ENCODE measurements at places on chromosomes 6 and 20.
A peak's percentile ranks its signal among the peaks of the same experiment; 100 is the strongest.

DNA sequence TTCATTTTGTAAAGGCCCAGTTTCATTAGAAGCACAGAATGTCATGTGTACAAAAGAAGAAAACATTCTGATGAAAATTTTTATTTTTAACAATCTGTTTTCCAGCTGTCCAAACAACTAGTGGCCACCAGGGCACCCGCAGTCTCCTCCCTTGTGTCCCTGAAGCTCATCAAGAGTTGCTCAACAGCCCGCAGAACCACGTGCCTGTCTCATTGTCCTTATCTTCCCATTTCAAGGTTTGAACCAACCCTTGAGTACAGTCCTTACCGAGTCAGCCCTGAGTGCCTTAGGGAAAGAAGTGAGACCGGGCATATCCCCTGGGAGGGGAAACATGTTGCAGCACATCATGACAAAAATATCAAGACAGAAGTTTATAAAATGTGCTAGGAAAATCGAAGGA is 15.9 kb upstream of the ZNF133 start:
- no peak for DNase-seq

DNA sequence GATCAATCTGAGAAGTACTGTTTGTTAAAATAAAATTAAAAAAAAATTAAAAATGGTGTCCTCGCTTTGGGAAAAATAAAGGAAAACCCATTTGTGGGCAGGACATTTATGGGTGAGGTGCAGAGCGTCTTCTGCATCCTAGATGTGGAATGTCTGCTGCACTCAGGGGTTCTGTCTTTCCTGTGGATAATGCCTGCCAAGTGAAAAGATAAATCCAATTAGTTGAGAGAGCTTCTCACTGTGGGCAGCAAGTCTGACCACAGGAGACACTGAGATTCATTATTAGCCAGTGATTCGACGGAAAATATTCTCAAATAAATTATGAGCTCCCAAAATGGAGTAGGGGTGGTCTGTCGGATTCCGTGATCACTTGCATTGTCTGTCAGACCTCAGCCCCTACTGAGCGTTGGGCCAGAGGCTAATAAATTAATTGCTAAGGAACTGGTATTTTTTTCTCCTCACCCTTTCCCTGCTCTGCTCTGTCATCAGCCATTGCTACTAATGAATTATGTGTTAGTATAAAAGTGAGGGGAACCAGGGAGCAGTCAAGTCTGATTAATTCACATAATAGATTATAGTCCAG is 10.0 kb downstream of the GMPR start:
- DNase-seq, result no peak

DNA sequence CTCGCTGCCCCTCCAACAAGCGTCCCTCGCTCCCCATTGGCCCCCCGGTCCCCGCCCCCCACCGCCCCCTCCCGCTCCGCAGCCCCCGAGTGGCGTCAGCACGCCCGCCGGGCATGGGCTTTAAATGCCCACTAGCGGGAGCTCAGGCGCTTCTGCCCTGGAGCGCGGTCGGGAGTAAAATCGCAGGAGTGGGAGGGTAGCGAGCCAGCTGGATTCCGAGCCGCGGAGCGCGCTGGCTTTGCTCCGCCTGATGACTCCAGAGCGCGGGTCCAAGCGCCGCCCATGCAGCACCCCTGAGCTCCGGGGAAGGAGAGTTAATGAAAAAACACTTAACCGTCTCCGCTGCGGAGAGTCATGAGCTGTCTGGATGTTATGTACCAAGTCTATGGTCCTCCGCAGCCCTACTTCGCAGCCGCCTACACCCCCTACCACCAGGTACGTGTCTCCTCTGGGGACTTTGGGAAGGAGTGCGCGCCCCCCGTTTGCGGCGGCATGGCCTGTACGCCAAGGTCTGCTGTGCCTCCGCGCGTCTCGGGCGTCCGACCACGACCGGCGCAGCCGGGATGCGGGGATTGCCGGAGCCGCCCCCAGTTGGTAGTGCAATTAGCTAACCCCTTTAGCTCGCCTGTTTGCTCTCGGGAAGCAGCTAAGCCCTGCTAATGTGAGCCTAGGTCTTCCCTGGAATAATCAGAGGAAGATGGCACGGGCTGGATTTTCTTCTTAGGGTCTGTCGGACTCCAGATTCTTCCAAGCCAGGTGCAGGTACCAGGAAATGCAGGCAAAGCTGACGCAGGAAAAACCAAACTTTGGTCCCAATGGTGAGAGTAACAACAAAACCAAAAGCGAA is at the start of gene VGLL2:
VGLL2 (plus strand) TSS at position 149 of the 847 bp plus-strand sequence; CDS start at position 355, 206 bp downstream.
- DNase-seq, result no peak

DNA sequence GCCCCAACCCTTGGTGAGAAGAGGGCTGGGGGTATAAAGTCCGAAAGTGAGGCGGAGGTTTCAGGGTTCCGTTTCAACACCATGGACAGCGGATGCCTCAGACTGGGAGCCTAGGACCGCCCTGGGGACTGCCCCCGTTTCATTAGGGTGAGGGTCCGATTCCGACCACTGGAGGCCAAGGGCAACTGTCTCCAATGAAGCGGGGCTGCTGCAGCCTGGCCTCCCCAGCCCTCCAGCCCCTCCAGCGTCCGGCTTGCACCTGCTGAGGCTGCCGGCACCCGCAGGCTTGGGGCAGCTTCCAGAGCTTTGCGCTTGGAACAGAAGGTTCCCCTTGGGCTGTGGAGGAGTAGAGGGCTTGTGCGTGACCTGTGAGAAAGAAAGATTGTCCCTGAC is 39.9 kb downstream of the YTHDF1 start:
- no peak for DNase-seq

- DNase-seq, result no peak
Observed at GRCh38 chr20:24913076-24913628, 35.9 kb upstream of the CST7 start.

GRCh38 chr20:62031462-62032092 is 34.1 kb downstream of the TAF4 start:
- no peak for DNase-seq

GRCh38 chr20:4763261-4763660 is 41.6 kb downstream of the PRND start:
- DNase-seq, result no peak

GRCh38 chr6:40999569-40999968 is 39.5 kb downstream of the UNC5CL start:
- peak; percentile 66 for DNase-seq

GRCh38 chr6:157124485-157125254 is 198.6 kb downstream of the TMEM242 start:
- DNase-seq, result no peak

- no peak for DNase-seq
Observed at GRCh38 chr20:48564982-48565539, 262.7 kb downstream of the PREX1 start.

- DNase-seq, result no peak
Observed at GRCh38 chr6:5012519-5012918, 8.7 kb upstream of the RPP40 start.

- DNase-seq, result no peak
Observed at GRCh38 chr20:56517211-56517610, 7.3 kb upstream of the FAM209A start.

DNA sequence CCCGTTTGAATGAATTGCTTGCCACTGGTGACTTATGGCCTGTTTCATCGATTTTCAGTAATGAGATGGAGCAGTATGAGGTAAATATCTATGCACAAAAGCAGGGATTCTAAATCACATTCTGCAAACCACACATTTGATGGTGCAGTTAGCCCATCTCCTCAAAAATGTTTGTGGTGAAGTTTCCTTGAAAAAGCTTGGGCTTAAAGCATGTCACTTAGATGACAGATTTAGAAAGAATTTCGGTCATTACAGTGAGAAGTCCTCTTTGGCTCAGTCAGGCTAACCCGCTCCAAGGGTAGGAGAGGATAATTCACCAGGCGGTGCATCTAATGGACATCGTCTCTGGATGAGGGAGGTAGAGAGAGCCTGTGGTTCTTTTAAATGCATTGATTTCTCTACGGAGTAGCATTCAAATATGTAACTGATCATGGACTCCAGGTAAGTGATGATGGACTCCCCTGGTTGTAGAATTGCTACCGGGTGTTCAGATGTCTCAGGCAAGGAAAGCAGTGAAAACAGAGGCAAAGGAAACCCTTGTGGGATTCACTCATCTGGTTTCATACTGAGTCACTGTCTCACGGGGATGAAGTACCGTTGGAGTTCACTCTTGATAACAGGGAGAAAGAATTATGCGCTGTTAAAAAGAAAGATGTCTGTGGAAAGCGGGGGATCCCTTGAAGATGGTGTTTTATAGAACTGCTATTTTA is 65.3 kb downstream of the AIG1 start:
- no peak for DNase-seq

GRCh38 chr6:44642349-44642748 is 254.8 kb downstream of the CDC5L start:
- no peak for DNase-seq

- DNase-seq, result no peak
Observed at GRCh38 chr20:1711826-1712601, 54.4 kb upstream of the SIRPG start.

DNA sequence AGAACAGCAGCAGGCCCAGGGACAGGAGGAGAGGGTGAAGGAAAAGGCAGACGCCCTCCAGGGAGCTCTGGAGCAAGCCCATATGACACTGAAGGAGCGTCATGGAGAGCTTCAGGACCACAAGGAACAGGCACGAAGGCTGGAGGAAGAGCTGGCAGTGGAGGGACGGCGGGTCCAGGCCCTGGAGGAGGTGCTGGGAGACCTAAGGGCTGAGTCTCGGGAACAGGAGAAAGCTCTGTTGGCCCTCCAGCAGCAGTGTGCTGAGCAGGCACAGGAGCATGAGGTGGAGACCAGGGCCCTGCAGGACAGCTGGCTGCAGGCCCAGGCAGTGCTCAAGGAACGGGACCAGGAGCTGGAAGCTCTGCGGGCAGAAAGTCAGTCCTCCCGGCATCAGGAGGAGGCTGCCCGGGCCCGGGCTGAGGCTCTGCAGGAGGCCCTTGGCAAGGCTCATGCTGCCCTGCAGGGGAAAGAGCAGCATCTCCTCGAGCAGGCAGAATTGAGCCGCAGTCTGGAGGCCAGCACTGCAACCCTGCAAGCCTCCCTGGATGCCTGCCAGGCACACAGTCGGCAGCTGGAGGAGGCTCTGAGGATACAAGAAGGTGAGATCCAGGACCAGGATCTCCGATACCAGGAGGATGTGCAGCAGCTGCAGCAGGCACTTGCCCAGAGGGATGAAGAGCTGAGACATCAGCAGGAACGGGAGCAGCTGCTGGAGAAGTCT is 25.5 kb downstream of the C20orf173 start:
- no peak for DNase-seq

DNA sequence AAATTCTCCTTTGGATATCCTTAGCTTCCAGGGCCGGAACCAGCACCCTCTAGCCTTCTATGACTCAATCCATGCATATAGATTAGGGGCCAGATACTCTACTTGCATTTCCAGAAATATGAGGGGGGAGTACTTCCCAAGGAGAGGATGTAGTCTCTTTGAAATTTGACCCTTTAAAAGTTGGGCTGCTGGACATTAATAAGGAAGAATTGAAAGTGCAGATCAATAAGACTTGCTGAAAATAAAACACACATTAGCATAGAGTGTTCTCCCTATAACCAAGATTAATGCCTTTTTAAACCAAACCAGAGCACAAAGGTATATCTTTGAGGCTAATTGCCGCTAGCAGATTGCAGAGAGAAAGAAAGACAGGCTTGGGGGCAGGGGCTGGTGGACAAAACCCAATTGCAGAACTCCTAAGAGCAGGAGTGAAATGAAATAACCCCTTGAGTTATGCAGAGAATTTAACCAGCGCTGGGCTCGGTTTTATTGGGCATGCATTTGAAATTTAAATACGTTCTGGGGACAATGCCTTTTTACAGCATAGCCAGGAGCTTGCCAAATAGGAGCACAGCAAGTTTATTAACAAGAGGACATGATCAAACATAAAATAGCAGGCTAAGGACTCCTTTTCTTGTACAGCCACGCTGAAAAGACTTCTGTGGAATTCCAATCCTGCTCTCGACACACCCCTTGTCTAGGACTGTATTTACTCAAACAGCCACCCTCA is 108.2 kb upstream of the SALL4 start:
- no peak for DNase-seq

DNA sequence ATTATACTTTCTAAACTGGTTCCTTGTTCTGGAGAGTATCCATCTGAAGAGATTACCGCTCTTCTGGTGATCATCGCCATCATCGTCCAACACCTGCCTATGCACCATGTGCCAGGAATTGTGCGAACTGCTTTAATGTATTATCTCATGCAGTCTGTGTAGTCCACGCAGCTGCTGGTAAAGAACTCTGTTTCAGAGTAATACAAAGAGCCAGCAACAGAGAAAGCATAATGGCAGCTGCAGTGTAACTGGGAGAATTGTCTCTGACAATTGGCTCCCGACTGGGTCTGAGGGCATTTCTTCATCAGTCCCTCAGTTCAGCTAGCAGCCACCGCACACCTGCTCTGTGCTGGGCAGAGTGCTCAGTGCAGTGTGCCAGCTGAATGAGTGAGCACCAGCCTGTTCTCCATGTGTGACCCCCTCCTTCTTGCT is 383.4 kb downstream of the GRIK2 start:
- DNase-seq, result no peak

- DNase-seq, result no peak
Observed at GRCh38 chr6:150900049-150900448, 34.5 kb downstream of the MTHFD1L start.

DNA sequence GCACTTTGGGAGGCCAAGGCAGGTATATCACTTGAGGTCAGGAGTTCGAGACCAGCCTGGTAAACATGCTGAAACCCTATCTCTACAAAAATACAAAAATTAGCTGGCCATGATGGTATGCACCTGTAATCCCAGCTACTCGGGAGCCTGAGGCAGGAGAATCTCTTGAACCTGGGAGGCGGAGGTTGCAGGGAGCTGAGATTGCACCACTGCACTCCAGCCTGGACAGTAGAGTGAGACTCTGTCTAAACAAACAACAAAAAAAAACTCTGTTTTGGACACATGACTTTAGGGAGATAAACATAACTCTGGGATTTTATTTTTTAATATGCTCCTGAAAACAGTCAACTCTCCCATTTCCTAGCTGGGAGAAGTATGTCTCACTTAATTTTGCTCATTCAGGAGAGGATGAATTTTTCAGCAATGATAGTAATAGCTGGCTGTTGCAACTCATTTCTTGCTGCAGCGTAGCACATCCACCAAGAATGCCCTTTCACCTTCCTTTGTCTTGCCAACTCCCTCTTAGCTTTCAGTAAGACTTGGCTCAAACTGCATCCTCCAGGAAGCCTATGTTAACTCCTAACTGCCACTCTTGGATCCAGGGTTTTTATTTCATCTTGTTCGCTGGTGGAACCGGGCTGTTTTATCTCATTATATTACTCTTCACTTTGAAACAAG is 24.3 kb downstream of the TOP1 start:
- no peak for DNase-seq

Data from NT2/D1 (cell line).